ENCODE measurements at places on chromosomes 4 and X.

- no peak for DNase-seq
Observed at GRCh38 chr4:61580721-61581377, 380.7 kb downstream of the ADGRL3 start.

- no peak for DNase-seq
Observed at GRCh38 chr4:82680834-82681233, 117.8 kb downstream of the SCD5 start.

- DNase-seq = no peak
Observed at GRCh38 chr4:128359422-128359821, 71.8 kb upstream of the PGRMC2 start.

DNA sequence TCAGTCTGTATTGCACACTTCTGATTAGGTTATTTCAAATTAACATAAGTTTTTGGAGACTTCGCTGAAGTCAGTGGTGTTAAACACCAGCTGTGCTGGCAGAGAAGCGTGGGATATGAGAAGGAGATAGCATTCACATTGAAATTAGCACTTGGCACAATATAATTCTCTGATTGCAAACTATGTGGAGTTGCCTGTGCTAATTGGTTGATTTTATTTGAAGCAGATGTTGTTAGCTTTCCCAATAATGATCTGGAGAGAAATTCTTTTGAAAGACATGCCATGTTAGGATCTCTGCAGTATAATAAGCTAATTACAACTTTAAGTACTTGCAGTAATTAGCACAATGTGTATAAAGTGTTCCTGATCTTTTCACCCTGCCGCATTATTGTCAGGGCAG, 367.4 kb upstream of the ARX start:
- DNase-seq = no peak

Measured in activated gamma-delta T cell treated with Interleukin-2 at 50 U/mL for 16 hours (primary cell).